ENCODE measurements at places on chromosomes 5 and 9. TPM values are rescaled to one million over a fixed set of nuclear protein-coding genes. Genes with fewer than 3 reads are reported as not detected.

PAEP gene
- not detected for total RNA-seq

- no peak overlapping the region for H3K27ac ChIP-seq
- DNase-seq: no peak
- no peaks in the 10 kb centered on the region for H3K36me3 ChIP-seq
- no peak overlapping the region for H3K4me3 ChIP-seq
- H3K4me1 ChIP-seq: no peaks in the 10 kb centered on the region
Observed at GRCh38 chr9:130382096-130382495, 62.7 kb upstream of the ASS1 start.

GRCh38 chr9:90958328-90958727 lies 156.7 kb downstream of the SYK start:
- no peak overlapping the region for H3K27ac ChIP-seq
- no peak for DNase-seq
- H3K4me1 ChIP-seq: no peaks in the 10 kb centered on the region

GRCh38 chr5:139088024-139088423 lies 110.1 kb downstream of the SIL1 start:
- no peaks in the 10 kb centered on the region for H3K27me3 ChIP-seq
- no peak for DNase-seq
- H3K27ac ChIP-seq: no peak overlapping the region
- H3K4me3 ChIP-seq: no peak overlapping the region
- no peaks in the 10 kb centered on the region for H3K36me3 ChIP-seq

DROSHA gene
- 85.0 TPM for total RNA-seq
